NCI-H1105 treated with DMSO at 0.1 percent for 48 hours (cell line): ENCODE measurements at places on chromosomes 4 and X.
A peak's percentile ranks its signal among the peaks of the same experiment; 100 is the strongest.

- DNase-seq = no peak
Observed at GRCh38 chrX:45852884-45853283, 652.2 kb upstream of the DIPK2B start.

DNA sequence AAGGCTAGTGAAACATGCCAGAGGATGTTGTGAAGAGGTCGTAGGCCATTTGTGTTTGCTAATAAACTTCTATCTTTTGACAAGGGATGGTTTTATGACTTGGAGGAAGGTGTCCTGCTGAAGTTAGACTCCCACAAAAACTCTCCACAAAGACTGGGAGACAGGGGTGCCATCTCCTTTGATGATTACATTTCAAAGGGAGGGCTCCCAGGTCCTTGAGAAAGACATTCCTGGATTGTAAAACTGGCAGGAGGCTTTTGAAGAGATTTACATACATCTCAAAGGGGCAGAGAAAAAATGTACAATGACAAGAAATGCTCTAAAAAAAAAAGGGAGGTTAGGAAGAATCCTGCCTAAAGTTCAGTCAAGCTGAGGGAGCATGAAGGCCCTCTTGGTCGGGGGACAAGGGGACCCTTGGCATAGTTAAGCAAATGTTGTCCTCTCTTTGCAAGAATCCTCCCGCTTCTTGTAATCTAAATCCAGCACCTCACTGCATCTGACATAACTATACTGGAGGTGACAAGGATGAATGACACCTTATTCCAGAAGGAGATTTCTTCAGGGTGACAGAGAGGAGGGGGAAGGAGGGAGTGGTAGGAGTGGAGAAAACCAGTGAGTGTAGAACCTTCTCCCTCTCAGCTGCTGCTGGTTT lies 41.1 kb upstream of the MGST2 start:
- no peak for DNase-seq

DNA sequence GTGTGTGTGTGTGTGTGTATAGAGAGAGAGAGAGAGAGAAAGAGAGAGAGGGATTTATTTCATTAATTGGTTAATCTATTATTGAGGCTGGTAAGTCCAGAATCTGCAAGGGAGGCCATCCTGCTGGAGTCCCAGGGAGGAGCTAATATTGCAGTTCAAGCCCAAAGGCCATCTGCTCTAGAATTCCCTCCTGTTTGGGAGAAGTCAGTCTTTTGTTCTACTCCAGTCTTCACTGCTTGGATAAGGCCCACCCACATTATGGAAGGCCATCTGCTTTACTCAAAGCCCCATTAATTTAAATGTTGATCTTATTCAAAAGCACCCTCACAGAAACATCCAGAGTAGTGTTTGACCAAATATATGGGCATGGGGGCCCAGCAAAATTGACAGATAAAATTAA lies 317.5 kb upstream of the RASGEF1B start:
- no peak for DNase-seq

DNA sequence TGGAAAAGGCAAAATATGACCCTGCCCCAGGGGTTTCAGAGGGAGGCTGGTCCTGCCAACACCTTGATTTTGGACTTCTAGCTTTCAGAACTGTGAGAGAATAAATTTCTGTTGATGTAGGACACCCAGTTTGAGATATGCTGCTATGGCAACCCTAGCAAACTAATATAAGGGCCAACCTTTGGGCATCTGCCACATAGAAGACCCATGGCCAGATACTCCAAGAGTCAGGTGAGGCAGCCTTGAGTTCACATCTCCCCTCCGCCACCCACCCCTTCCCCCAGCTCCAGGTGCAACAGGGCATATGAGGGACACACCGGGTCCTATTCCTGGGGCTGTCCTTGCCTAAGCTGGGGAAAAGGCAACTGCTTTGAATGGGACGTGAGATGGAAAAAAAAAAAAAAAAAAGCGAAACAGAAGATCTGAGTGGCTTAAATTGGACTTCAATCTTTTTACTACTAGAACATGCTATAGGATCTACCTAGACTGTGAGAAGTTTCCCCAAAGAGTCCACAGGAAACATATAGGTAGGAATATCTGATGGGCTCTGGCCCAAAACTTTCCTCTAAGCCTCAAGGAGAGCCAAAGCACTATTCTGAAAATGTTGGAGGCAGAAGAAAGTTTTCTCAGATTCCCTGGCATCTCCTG lies 56.5 kb upstream of the PROM1 start:
- DNase-seq = no peak

- DNase-seq = no peak
Observed at GRCh38 chr4:72666910-72667309, 97.9 kb upstream of the ADAMTS3 start.

- peak; percentile 24 for DNase-seq
Observed at GRCh38 chrX:139932073-139932900, 566 bp downstream of the ATP11C start.

DNA sequence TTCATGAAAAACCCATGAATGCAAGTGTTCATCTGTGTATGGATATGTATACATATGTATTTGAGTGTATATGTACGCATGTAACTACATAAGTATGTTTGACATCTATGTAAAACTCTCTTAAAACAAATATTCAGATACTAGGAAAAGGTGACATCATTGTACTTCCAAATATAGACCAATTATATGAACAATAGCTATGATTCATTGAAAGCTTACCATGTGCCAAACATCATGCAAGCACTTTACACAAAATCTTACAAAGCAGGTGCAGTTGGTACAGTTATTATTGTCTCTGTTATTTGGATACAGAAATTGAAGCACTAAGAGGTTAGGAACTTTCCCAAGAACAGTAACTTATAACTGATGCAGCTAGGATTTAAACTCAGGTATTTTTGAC lies 21.4 kb downstream of the MAGEB17 start:
- DNase-seq = peak; percentile 58

DNA sequence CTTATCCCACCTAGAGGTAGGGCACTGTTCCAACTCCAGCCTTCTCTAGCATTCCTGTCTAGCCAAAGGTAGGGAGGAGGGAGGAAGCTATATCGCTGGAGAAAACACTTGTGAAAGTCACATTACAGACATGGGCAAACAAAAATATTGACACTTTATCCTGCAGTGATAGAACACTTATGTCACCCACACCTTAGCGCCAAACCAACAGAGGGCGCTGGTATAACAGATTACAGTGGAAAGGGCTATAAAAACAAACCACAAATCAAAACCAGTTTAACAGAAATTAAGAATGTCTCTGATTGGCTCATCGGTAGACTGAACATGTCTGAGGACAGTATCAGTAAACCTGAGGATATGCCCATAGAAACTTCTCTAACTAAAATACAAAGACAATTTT lies 451.3 kb downstream of the TLL1 start:
- DNase-seq = no peak

- DNase-seq = no peak
Observed at GRCh38 chrX:139882299-139882698, 50.6 kb downstream of the ATP11C start.

GRCh38 chr4:186009976-186010375 lies 59.0 kb upstream of the TLR3 start:
- DNase-seq = no peak

DNA sequence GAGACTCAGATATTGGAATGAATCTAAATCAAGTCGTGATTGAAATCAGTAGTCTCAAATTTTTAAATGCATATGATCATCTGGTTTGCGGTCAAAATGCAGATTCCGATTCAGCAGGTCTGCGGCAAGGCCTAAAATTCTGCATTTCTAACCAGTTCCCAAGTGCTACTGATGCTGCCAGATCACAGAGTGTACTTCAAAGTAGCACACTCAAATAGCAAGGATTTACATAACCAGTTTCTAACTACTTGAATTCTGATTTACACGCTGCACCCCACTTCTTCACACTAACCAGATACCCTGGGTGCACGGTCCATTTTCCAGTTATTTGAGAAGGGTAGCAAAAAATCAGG lies 752 bp downstream of the MBTPS2 start:
- DNase-seq = peak; percentile 11

DNA sequence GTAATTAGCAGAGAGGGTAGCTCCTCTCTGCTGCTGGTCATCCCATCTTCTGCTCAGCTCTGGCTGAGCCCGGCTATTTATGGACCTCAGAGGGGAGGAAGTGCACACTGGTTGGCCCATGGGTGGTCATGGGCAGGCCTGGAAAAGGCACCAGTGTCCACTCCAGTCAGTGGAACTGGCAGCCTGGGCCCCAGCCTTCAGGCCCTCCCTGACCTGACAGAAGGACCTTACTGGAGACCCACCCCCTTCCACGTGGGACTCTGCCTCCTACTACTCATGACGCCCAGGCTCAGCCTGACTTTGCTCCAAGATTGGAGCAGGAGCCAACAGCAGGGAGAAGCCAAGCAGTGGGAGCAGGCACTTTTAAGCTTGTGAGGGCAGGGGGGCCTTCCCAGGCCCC lies 8.0 kb upstream of the ART3 start:
- no peak for DNase-seq

DNA sequence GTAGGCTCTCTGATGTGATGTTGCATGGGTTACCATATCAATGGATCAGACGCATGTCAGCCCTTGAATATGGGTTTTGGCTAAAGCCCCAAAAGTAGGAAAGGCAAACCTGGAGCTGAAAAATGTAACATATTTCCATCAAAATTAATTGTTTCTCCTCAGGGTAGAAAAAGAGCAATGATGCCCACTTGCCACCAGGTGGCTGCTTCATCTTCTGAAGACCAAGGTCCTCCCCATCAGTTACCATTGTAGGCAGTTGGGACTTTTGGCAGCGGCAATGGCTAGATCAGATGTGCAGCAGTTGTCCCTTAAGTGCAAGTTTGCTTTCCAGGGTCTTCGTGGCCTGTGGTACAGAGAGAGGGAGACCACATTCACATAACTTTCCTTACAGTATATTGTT lies 118.2 kb downstream of the NAF1 start:
- no peak for DNase-seq

- no peak for DNase-seq
Observed at GRCh38 chr4:120709991-120710390, 212.5 kb downstream of the PRDM5 start.

- no peak for DNase-seq
Observed at GRCh38 chr4:143178923-143179322, 5.8 kb upstream of the USP38 start.

GRCh38 chr4:109025471-109026076 lies 262.7 kb upstream of the ETNPPL start:
- no peak for DNase-seq

DNA sequence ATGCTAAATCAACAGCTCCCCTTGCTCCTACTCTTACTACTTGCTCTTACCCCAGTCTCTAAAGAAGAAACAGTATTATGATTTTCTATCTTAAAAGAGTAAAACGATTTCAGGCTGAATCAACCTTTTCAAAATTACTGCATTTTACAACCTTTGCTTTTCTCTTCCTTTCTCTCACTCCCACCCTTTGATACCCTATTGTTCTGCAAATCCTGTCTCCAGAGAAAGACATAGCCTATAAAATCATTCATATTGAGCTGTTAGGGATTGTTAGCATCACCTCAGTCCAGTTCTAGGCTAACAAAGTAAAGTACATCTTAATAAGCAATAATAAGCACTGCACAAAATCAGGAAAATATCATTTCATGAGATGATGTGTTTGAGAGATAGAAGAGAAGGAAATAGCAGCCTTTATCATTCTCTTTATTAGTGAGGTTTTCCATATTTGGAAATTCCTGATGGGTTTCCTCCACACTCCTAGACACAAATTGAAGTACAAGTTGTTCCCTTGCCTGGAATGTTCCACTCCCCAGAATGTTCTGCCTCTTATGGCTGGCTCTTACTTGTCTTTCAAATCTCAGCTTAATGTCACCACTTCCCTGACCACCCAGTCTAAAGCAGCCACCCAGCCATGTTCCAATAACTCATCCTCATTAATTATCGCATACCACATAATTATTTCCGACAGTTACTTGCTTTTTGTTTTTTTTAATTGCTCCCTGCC lies 219.7 kb downstream of the PALLD start:
- no peak for DNase-seq

- no peak for DNase-seq
Observed at GRCh38 chr4:98919996-98920395, 8.9 kb downstream of the EIF4E start.

DNA sequence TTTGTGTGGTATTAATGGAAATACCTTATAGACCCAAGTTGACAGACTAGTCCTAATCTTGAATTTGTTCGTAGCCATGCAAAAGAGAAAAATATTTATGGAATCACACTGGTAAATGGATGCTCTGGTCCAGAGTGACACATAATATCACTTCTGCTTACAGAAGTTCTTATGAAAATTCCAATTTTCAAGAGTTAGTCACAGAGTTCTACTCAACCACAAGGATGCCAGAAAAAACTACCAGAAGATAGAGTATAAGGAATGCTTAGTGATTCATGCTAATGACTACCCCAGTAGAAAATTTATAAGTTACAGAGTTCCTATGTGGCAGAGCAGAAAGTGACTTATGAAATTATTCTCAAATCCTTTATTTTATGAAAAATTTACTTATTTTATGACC lies 1384.8 kb downstream of the FAM133A start:
- DNase-seq = no peak

- peak; percentile 91 for DNase-seq
Observed at GRCh38 chrX:72142094-72142793, 10.5 kb upstream of the RTL5 start.

DNA sequence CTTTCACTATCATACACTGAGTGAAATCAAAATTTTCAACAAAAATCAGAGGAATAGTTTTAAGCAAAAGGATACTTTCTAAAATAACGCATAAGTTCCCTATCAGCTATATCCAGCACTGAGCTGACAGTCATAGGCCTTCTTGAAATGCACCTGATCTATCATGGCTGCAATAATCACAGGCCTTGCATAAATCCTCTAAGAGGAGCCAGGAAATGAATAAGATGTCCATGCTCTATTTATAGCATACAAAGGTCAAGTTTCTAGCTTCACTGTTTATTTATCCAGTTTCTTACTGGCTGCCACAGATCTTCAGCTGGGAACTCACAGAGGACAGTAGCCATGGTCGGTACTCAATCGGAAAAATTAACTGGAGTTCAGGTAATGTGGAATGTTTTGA lies 235.9 kb upstream of the DMD start:
- no peak for DNase-seq

DNA sequence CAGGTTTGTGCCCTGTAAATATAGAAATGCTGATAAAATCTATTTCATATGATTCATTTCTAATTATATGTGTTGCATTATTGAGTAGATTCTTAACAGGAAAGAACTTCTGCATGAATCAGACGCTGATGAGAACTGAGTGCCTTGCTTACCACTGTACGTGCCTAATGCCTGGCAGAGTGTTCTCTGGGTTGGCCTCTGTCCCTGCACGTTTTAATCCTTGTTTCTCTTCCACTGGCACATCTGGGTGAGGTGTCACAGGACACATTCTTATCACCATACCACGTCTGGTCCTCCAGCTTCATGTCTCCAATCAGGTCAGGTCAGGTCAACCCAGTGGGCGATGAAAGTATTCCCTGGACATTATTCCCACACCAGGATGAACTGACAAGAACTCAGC lies 53.6 kb downstream of the KLF3 start:
- no peak for DNase-seq

GRCh38 chrX:109281483-109282275 lies 200.2 kb downstream of the GUCY2F start:
- peak; percentile 2 for DNase-seq

- DNase-seq = no peak
Observed at GRCh38 chr4:110621839-110622751, 782 bp downstream of the PITX2 start.

GRCh38 chr4:147029296-147029695 lies 83.6 kb upstream of the TTC29 start:
- DNase-seq = no peak

GRCh38 chr4:77861495-77861894 lies 1.1 kb upstream of the MRPL1 start:
- DNase-seq = no peak
